ENCODE measurements at places on chromosomes 16 and 17. TPM values are rescaled to one million over a fixed set of nuclear protein-coding genes. Genes with fewer than 3 reads are reported as not detected.

Gene CMTM2
- total RNA-seq = not detected

Gene LGALS9B
- total RNA-seq = 10.9 TPM

Gene SKAP1
- 5.4 TPM for total RNA-seq

Gene ELP5
- total RNA-seq = 47.9 TPM

Gene C17orf113
- total RNA-seq = 1.6 TPM

Gene ABAT
- total RNA-seq = 26.0 TPM

DNA sequence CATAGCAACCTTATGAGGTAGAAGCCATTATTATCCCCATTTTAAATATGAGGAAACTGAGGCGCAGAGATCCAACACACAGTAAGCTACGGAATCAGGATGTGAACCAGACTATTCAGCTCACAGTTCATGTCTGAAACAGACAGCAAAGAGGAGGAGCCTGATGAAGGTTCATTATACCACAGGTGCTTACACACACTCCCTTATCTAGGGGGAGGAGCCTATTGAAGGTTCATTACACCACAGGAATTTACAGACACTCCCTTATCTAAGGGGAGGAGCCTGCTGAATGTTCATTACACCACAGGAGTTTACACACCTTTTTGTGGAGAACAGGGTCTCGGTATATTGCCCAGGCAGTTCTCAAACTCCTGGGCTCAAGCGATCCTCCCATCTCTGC is 21.9 kb downstream of the C16orf95 start:
- DNase-seq = no peak

GRCh38 chr17:27597783-27598320 is 33.1 kb upstream of the LGALS9 start:
- DNase-seq = no peak

DNA sequence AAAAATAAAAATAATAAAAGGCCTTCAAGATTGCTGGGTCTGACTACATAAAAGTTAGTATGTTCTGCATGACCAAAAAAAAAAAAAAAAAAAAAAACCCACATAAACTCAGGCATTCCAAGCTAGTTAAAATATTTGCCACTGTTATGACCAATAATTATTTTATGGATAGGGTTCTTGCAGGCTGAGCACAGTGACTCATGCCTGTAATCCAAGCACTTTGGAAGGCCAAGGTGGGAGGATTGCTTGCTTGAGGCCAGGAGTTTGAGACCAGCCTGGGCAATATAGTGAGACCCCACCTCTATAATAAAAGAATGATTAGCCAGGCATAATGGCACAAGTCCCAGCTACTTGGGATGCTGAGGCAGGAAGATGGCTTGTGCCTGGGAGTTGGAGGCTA is 8.1 kb downstream of the SCNN1B start:
- DNase-seq = no peak

DNA sequence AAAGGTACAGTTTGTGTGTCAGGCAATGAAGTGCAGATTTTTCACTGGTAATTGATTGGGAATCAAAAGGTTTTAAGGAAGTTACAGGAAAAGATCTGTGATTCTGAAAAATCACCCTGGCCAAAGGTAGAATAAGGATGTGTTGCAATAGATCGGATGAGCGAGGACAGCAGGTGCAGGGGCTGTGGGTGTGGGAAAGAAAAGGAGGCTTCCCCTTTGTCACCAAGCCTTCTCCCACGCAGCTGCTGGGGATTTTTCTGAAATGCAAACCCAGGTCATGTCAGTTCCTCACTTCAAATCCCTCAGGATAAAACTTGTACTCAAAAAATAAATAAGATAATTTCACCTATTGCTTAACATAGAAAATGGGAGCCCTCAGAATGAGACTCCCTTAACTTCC is 47.9 kb upstream of the ARHGAP17 start:
- DNase-seq = no peak

DNA sequence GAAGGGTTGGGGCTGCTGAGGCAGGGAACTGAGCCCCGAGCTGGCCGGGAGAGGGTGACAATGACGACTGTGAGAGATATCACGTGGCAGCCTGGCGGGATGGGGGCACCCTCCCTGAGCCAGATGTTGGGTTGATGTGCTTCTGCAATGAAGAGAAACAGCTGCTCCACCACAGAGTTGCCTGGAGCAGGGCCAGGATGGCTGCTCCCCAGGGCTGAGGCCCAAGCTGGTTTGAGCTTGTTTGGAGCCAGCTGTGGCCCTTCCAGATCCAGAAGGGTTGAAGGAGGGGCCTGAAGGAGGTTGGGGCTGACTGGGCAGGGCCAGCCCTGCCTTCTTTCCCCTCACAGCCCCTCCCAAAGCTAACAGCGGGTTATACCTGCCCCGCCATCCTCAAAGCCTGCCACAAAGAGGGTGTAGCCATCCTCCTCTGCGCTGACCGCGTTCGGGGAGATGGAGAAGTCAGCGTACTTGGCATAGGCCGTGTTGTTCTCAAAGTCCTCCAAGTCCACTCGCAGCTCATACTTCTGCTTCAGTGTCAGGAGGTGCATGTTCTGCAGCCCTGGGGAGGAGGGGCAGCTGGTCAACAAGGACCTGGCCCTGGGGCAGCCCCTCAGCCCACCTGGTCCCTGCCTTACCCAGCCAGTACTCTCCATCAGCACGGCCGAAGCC is 2.1 kb downstream of the MFAP4 start:
- peak; percentile 81 for DNase-seq

DNA sequence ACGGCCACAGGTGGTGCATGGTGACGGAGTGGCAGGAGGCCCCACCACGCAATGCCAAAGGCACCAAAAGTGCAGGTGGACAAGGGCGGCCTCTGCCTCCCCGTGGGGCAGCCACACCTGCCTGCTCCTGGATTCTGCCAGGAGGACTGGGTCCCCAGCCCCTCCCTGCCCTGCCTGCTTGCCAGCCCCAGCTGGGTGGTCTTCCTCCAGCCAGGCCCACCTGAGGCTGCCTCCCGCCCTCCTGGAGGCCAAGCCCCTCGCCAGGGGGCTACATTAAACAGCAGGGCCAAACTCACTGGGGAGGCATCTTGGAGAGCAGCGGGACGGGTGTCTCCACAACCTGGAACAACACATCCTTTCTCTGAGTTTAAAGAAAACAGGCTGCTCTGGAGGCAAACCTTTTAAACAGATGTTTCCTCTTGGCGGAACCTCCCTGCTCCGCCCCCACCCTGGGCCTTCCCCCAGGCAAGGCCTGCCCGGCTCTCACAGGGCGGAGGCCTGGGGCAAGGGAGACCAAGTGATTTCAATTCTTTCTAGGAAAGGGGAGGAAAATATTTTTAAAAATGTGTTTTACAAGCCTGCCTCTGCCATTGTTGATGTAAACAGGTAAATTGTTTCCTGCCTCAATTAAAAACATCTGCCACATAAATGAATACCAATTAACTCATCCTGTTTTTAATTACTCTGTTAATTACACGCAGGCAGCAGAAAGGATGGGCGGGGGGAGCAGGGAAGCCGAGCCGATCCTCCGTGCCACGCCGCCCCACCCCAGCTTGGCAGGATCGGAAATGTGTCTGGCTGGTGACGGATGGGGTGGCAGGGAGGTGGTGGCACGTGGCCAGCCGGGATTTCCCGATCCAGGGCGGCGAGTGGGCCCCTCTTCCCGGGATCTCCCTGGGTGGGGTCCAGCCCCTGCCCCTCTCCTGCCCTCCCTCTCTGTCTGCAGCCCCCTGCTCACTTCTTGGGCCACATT is 54.4 kb upstream of the PABPN1L start:
- peak; percentile 57 for DNase-seq

GRCh38 chr16:70683146-70683944 is 2.5 kb downstream of the MTSS2 start:
- no peak for DNase-seq

DNA sequence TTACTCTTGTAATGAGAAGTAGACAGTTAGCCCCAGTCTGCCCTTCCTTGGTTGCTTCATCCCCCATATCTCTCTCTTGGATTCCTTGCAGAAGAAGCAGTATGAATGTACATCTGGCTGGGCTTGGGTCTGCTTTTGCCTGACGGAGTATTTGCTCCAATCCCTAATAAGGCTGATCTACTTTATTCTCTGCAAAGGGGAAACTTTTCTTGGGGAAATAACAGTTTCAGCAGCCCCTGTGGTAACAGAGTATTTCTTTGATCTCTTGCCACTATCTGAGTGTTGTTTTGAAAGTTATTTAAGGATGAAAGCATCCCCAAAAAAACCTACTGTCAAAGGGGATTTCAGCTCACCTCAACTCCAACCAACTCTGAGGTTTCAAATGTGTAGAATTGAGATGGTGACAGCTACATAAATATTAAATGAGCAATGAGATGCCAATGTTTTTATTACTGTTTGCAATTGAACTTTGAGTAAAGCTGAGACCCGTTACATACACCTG is 168.9 kb upstream of the NOG start:
- DNase-seq = no peak

- DNase-seq = no peak
Measured at GRCh38 chr17:81249223-81250040, 10.3 kb downstream of the NDUFAF8 start.

DNA sequence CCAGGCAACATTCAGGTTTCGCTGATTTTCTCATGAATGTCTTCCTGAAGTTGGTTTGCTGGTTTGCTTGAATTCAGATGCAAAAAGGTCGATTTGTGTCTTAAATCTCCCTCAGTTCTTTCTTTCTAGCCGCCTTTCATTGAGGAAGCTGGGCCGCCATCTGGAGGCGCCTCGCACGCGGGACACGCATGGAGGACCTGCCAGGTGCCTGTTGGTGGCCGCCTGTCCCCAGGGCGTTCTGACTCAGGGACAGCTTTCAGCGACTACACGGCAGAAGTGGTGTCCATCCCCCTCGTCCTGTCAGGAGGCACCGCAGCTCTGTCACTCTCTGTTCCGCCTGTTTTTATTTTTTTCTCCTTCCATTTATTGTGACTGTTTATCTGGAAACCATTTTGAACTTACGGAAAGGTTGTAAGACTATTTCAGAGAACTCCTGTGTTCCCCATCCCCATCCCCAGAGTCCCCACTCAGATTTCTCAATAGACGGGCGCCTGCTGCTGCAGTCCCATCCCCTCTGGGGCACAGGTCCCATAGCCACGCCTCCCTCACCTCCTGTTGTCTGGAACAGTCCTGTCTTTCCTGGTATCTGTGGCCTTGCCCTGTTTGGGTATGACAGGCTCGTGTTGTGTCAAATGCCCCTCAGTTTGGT is 33.2 kb downstream of the COX4I1 start:
- no peak for DNase-seq

GRCh38 chr16:54174750-54175149 is 111.8 kb downstream of the IRX3 start:
- no peak for DNase-seq

GRCh38 chr16:4694642-4695451 is 1.5 kb downstream of the NUDT16L1 start:
- DNase-seq = no peak

DNA sequence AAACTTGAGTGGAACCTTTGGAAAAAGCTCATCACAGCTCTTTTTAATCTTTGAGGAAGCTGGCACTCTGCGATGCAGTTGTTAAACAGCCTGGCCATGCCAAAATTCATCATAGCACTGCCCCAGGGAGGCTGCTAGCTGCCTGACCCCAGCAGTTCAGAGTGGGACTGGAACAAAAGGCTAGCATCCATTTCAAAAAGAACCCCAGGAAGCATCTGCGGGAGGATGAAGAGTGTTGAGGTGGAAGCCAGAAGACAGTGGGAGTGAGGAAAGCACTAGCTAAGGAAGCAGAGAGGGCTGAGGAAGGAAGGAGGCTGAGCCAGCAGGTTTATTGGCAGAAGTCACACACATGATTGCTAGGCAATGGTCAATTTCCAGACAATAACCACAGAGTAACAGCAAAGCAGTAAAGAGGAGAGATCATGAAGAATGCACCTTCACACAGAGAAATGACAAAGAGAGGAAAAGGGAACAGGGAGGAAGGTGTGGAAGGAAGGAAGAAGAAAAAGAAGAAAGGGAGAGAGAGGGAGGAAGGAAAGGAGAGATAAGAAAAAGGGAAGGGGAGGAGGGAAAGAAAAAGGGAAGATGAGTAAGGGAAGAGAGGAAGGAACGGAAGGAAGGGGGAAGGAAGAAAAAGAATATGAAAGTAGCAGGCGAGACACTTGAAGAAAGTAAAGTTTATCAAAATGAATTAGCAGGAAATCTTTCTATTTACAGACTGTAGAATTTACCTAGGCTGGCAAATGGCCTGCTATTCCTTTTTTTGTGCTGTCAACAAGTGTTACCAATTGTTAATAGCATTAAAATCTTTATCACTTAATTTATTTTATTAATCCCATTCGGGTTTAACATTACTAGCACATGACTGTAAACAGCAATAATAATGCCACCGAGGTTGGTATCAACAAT is 270.0 kb upstream of the PSMD7 start:
- DNase-seq = no peak

DNA sequence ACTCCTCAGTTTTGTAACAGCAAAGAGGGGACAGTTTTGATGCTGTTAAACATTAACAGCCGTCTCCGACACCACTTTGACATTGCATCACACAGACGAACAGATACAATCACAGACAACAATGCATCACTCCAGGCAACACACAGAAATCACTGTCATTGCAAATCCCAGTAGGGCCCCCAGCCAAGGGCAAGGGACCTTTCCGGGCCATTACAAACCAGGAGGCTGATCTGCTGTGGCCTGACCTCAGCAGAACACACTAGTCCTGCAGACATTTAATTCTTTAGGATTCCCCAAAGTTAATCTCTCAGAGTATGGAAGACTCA is 136.2 kb upstream of the RCVRN start:
- DNase-seq = no peak

GRCh38 chr16:3745751-3746355 is 28.5 kb upstream of the TRAP1 start:
- DNase-seq = no peak

- DNase-seq = no peak
Measured at GRCh38 chr17:19708431-19709175, 7.8 kb downstream of the SLC47A2 start.

DNA sequence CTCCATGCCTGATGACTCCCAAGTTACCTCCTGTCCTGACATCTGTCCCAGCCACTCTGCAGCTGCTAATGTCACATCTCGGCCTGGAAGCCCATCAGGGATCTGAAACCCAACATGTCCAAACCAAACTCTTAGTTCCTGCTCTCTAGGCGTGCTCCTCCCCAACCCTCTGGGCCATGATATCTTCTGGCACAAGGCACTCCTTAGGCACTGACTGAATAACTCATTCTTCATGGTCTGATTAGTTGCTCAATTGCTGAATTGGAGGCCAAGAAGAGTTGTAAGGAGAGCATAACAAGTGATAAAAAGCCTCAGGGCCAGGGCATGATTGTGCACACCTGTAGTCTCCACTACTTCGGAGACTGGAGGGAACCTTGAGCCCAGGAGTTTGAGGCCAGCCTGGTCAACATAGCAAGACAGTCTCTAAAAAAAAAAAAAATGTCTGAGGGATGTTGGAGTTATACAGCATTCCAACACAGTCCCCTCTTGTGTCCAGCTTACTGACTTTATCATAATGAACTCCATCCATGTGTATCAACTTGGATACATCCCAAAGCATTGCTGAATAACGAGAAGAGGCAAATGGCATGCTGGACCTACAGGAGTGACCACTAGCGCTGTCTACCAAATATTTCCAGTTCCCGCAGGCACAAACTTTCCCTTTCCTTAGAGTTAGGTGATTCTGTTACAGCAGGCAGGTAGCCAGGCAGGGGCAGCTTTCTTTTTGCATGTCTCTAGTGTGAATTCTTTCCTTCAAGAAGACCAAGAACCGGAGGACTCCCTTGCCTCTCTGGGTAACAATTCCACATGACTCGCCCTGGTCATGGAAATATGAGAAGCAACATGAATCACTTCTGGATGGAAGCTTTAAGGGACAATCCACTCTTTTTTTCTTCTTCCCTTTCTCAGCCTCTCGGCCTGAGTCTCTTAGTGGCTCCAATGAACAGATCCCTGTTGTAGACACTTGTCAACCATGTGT is 18.1 kb upstream of the SHCBP1 start:
- no peak for DNase-seq

All from mucosa of gallbladder (tissue), 1 donor.